ENCODE measurements at places on chromosomes 4 and X. TPM values are rescaled to one million over a fixed set of nuclear protein-coding genes. Genes with fewer than 3 reads are reported as not detected.

GRCh38 chr4:85756938-85757337, 282.0 kb downstream of the ARHGAP24 start:
- no peak for DNase-seq

- no peak for DNase-seq
Measured at GRCh38 chr4:1686440-1687036, 2.4 kb upstream of the FAM53A start.

GRCh38 chr4:138199568-138200235, 42.4 kb downstream of the SLC7A11 start:
- no peak for DNase-seq

GRCh38 chr4:111400741-111401140, 744.5 kb upstream of the FAM241A start:
- DNase-seq: no peak

DNA sequence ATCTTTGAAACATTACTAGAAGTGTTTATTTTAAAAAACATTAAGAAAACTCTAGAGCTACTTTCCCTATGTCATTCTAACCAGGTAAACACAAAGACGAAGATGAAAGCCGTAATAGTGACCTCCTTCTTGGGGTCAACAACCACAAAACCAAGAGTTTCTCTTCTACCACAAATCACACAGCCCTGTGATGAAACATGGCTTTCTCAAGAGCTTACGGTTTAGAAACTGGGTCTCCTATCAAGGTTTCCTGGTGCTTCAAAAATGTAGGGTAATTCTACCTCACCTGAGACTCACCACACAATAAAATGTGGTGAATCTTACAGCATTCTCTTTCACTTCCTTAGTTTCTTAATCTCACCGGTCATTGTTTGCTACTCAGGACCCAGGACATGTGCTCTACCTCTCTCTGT, 50.9 kb downstream of the CORIN start:
- no peak for DNase-seq

GRCh38 chr4:110683601-110684000, 60.7 kb upstream of the PITX2 start:
- DNase-seq: no peak

- no peak for DNase-seq
Measured at GRCh38 chr4:48247878-48248558, 21.6 kb downstream of the TEC start.

DNA sequence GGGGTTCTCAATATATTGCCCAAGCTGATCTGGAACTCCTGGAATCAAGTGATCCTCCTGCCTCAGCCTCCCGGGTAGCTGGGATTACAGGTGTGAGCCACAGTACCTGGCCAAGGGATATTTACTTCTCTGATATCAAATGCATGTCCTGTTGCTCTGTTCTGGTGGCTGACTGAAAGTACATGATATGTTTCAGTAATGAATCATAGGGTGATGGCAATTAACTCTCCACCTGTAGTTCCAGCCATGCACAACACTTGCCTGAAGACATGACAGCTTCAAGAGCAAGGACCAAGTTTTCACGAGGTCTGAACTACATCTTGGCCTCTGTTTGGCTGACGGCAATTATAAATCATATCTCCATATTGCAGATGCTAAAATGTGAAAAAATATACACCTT, 9.1 kb downstream of the ZCCHC4 start:
- DNase-seq: no peak

DNA sequence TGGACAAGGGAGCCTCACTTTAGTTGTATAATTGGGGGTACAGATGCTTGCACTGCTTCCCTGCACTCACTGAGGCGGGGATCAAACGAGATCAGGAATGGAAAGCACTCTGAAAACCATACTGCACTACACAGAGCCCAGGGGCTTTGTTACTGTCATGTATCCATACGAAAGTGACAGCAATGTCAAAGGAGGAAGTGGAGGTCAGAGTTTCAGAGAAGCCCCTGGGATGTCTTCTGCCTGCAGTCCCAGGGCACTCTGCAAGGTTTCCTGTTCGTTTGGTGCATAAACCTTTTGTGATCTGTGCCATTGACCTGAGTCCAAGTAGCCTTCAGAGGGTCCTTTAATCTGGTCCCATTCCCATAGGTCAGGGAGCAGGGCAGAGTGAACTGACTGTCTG, 31.2 kb downstream of the RNF175 start:
- DNase-seq: no peak

DNA sequence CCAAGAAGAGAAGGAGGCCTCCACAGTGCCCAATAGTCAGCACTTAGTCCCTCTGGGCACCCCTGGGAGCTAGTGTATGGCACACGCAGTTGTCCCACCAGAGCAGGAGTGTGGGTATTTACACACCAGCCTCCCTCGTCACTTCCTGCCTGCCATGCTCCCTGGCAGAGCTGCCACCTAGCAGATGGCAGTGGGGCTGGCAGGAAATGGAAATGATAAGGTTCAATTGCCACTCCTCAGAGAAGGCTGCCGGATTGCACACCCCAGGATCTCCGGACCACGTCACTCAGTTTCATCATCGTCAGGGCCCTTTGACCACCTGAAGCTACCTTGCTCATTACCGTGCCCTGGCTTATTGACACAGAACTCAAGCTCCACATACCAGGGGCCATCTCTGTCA, 173.3 kb upstream of the PSAPL1 start:
- DNase-seq: no peak

GRCh38 chr4:140635606-140636005, 66.8 kb upstream of the UCP1 start:
- DNase-seq: no peak

DNA sequence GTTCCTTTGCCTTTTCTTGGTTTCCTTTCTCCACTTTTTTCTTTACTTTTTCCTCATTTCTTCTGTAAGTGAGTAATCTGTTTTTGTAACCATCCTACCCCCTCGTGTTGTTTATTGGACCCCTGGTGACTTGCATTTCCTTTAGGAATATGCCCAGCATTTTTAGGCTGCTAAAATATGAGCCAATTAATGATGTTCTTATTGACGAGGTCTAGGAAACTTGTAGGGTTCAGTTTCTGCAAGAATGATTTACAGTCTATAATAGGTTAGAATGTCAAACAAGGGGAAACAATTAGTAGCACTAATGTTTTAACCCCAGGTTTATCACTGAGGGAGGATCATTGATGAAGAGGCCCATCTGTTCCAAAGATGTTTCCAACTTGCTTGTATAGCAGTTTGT, 79.0 kb downstream of the CPE start:
- DNase-seq: no peak

GRCh38 chrX:40885989-40886388, 150.6 kb upstream of the MED14 start:
- no peak for DNase-seq

GRCh38 chr4:107956011-107956410, 24.7 kb downstream of the CYP2U1 start:
- no peak for DNase-seq

GRCh38 chr4:45776146-45776545, 347.7 kb downstream of the GABRG1 start:
- no peak for DNase-seq

GRCh38 chr4:6137027-6137746, 63.2 kb downstream of the JAKMIP1 start:
- DNase-seq: no peak

DNA sequence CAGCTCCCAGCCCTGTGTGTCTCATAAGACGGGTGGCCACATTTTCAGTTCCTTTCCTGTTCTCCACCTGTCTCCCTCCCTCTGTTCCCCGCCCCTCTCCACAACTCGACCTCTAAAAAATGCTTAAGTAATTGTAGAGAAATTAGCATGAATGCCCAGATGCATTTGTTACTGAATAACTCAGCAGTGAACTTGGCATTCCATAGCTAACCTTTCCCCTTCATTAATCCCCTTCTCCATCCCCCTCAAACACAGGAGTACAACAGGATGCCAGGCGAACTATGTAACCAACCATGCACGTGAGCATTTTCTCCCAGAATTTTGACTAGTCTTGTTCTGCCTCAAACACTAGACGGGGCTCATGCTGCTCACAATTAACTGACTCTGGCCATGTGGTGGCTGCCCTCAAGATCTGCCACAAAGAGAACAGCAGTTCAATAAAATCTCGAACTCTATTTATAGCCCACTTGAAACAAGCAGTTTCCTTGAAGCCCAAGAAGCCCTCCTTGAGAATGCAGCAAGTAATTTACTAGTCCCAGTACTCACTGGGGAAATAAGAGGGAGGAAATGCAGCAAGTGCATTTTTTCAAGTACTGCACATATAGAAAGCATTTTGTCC, 351.2 kb downstream of the ARHGAP24 start:
- DNase-seq: no peak

DNA sequence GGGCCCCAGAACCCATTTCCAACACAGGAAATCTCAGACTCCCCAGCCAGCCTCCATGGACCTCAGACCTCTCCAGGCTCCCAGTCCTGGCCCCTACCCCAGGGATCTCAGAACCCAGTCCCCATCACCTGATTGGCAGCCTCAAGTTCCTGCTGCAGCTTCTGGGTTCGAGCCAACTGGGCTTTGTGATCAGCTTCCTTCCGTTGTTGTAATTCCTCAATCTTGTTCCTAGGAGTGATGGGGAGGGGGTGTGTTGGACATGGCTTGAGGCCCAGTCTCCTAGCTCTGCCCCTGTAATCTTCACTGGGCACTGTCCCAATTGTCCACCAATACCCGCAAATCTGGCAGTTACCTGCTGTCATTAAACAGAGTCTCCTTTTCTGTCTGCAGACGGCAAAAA, 12.6 kb downstream of the GRIPAP1 start:
- no peak for DNase-seq

DNA sequence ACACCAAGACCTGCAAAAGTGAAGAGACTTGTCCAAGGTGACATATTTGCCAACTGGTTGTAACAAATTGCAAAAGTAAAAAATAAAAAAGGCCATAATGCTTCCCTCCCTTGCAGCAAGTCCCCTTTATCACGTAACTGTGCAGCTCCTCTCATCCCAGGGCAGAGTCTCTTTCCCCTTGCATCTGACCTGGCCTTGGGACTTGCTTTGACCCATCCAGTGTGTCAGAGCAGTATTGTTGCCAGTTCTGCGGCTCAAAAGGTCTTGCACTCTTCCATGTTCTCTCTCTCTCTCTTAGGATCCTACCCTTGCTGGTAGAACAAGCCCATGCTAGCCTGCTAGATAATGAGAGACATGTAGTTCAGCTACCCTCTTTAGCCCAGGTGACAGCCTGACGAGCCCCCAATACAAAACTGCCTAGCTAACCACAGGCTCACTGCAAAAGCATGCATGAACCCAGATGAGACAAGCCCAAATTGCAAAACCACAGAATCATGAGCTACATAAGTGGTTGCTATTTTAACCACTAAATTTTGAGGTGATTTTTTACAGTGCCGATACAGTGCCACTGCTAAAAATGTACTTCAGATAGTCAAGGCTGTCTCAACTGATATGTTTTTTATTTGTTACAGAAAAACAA, 289.5 kb upstream of the PPARGC1A start:
- no peak for DNase-seq

GRCh38 chrX:39504850-39505259, 592.9 kb downstream of the BCOR start:
- no peak for DNase-seq

GRCh38 chrX:36534900-36535299, 473.3 kb upstream of the FAM47C start:
- DNase-seq: no peak

GRCh38 chrX:10893366-10893765, 217.8 kb upstream of the HCCS start:
- no peak for DNase-seq

DNA sequence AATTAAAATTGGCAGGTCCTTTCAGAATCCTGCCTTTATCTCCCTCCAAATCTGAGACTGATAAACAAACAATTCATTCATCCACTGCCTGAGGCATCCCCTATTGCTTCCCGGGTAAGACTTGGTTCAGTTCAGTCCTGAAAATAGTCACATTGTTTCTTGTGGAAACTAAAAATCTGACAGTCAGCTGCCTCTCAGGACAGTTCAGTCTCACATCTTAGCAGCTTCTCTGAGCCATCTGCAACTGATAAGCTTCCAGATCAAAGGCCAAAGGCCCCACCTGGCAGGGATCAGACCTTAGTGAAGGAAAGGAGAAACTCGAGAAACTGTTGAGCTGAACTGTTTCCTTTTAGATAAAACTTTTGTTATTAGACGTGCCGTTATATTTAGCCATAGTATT, 264.5 kb downstream of the IL15 start:
- no peak for DNase-seq

DNA sequence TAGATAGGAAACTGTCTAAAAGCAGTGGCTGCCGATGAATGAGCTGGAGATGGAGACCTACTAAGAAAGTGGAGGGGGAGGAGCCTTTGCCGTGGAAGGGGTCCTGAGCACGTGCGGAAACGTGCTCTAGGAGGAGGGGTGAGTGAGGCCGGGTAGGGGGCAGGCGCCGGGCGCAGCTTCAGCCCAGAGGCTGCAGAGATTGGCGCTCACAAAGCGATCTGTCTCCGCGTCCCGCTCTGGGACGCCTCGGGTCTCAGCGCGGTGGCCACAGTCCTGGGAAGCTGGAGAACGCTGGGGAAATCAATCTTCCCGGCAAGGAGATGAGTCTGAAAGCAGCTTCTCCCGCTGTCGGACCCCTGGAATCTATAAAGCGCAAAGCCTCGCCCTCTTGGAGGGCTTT, 444 bp upstream of the ARHGAP6 start:
- DNase-seq: no peak

GRCh38 chrX:39063037-39063436, 261.8 kb downstream of the MID1IP1 start:
- DNase-seq: peak; percentile 49

DNA sequence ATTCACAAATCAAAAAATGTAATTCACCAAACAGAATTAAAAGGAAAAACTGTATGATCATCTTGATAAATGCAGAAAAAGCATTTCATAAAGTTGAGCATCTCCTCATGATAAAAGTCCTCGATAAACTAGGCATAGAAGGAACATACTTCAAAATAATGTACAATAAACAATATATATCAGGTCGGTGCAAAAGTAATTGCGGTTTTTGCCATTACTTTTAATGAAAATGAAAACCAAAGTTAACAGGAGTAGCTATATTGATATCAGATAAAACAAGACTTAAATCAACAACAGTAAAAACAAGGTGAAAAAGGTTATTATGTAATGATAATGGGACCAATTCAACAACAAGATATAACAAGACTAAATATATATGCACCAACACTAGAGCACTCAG, 372.1 kb downstream of the RAB28 start:
- no peak for DNase-seq

- DNase-seq: no peak
Measured at GRCh38 chr4:138190452-138190858, 51.7 kb downstream of the SLC7A11 start.

PNMA3 gene
- 0.47 TPM for total RNA-seq

ARHGAP4 gene
- 211 TPM for total RNA-seq

LAMP2 gene
- total RNA-seq: 54.0 TPM

LPAR4 gene
- total RNA-seq: not detected

CXorf51A gene
- not detected for total RNA-seq

FGD1 gene
- 0.88 TPM for total RNA-seq

NWD2 gene
- not detected for total RNA-seq

HTN3 gene
- total RNA-seq: not detected

PDLIM3 gene
- 25.2 TPM for total RNA-seq

ETDC gene
- not detected for total RNA-seq

UGT2B10 gene
- total RNA-seq: not detected

IL13RA1 gene
- total RNA-seq: 38.0 TPM

SLIT2 gene
- 4.3 TPM for total RNA-seq

OTUD5 gene
- total RNA-seq: 49.7 TPM

PPARGC1A gene
- total RNA-seq: 73.1 TPM

MAP7D2 gene
- total RNA-seq: 1.3 TPM

LRAT gene
- 2.8 TPM for total RNA-seq

NLGN3 gene
- total RNA-seq: not detected

Data from Peyer's patch (tissue), 4 donors.